Activated naive CD8-positive, alpha-beta T cell treated with anti-CD3 and anti-CD28 coated beads, Interleukin-2, amount 50 U/mL, for 16 hours (primary cell): ENCODE measurements at places on chromosomes 5 and 9.

DNA sequence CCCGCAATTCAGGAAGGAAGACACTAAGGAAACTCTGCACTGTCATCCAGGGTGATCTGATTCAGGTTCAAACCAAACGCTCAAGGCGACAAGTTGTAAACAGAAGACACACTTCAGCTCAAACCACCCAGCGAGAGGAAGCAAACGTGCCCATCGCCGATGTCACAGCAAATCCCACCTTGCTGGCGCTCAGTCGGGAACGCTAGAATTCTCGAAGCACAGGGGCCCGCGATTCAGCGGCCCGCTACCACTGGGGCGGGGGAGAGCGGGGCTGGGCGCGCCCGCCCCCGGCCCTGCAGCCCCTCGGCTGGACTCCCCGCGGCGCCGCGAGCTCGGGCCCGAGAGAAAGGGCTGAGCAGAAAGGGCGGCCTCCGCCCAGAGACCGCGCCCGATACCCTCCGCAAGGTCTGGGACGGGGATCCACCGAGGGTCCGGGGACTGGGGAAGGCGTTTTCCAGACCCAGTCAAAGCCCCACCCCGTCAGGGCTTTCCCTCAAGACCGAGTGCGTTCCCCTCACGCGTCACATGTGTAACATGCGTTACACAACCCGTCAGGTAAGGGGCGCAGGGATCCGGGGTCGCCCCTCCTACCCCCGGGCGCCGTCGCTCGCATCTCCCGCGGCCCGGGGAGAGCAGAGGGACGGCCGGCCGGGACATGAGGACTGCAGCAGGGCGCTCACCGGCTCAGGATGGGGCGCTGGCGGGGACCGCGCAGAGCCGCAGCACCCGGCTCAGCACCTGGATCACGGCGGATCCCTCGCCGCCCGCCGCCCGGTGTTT lies 469 bp downstream of the AGTPBP1 start:
- peak; percentile 35 for DNase-seq

- DNase-seq = no peak
Observed at GRCh38 chr5:173890195-173890991, 2.2 kb downstream of the CPEB4 start.

GRCh38 chr5:33840927-33841547 lies 50.8 kb downstream of the ADAMTS12 start:
- DNase-seq = no peak

GRCh38 chr9:137619240-137620047 lies 639 bp downstream of the EHMT1 start:
- no peak for DNase-seq

GRCh38 chr5:602466-603035 lies 9.6 kb upstream of the CEP72 start:
- no peak for DNase-seq

DNA sequence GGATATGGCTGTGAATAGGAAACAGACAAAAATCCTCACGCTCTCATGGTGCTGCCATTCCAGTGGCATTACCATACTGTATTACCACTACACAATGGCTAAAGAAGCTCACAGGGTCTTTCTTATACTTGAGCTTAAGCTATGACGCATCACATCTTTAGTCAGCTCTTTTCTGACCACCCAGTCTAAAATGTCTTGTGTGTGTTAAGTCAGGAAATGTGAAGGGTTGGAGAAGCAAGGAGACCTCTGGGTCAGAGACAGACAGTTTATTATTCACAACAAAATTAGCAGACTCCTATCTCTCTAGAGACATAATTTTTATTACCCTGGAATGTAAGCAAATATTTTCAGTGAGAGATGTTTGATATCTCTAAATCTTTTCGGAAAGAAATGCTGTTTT lies 1583.2 kb upstream of the WWC1 start:
- no peak for DNase-seq

DNA sequence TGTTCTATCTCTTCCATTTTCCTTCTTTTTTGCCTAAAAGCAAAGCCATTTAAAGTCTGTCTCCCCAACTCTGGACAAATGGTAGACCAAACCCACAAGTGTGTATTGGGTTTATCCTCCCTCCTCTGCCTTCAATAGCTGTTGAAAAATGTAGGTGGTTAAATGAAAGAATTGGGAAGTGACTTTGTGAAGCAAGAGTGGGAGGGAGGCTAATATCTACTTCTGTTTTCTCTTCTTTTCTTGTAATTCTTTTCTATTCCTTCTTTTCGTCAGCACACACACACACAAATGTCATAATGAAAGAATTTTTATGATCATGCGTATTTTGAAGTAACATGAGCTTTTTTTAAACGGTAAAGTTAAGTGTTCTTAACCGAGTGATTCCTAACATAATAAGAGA lies 3.8 kb downstream of the CCDC152 start:
- DNase-seq = no peak

GRCh38 chr5:56677690-56678305 lies 137.6 kb upstream of the MAP3K1 start:
- DNase-seq = no peak

- DNase-seq = no peak
Observed at GRCh38 chr5:94788527-94788926, 170.1 kb downstream of the SLF1 start.

- DNase-seq = no peak
Observed at GRCh38 chr5:170200876-170201275, 31.9 kb upstream of the C5orf58 start.

DNA sequence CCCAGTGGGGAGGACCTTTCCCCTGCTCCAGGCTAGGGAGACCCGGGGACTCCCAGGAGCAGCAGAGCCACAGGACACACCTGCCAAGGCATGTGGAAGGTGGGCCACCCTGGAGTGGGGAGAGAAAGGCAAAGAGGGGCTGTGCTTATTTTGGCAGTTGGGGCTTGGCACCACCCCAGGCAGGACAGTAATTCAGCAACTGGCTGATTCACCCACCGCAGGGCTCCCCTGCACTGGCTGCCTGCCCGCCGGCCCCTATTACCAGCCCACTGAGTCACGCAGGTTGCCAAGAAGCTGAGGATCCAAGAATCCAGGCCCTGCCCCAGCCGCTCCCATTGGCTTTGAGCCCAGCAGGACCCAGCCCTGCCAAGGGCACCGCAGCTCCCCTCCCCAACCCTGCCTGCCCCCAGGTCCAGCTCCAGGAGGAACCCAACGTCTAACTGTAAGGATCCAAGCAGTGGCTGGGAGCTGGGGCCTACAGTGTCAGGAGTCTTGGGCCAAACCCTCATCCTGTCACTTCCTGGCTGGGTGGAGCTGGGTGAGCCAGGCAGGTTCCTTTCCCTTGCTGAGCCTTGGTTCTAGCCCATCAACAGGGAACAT lies 14.2 kb upstream of the RALGDS start:
- no peak for DNase-seq

GRCh38 chr5:133049726-133050048 lies 2.1 kb upstream of the HSPA4 start:
- DNase-seq = no peak

GRCh38 chr9:109248133-109248581 lies 72.7 kb downstream of the EPB41L4B start:
- no peak for DNase-seq

DNA sequence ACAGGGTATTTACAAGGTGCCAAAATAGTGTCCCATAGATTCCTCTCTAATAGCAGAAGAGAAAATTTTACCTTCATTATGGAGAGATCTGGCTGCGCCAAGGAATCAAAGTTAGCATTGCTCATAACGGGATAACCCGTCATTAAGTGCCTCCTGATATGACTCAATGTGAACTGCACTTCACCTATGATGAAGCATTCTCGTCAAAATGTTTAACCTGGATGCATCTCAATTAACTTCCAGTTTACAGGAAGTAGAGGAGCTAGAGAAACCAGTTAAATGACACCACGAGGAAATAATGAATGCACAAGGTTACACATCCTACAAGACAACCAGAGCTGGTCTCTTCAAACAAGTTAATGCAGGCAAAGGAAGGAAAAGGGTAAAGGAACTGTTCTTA lies 17.2 kb downstream of the FBXW11 start:
- no peak for DNase-seq

DNA sequence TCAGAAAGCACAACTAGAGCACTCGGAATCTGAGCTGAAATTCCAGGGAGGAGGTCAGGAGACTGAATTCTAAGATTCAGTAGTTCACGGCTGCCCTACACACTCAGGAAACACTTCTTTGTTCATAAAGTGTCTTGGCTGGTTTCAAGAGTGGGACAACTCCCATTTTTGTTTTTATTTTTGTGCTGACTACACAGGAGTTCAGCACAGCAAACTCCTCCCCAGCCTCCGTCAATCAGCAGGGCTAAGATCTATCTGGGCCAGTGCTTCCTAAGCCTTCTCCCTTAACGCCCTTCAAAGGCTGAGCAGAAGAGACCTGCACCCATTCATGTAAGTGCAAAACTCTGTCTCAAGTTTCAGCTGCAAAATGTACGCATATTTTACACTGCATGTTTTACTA lies 250.1 kb downstream of the CRB2 start:
- DNase-seq = no peak

GRCh38 chr5:43421450-43422133 lies 9.4 kb upstream of the CCL28 start:
- no peak for DNase-seq
